AG09309 (cell line): ENCODE measurements at places on chromosomes 2 and 18.

GRCh38 chr2:172200495-172201085, 97.9 kb upstream of the DLX2 start:
- DNase-seq, result no peak

DNA sequence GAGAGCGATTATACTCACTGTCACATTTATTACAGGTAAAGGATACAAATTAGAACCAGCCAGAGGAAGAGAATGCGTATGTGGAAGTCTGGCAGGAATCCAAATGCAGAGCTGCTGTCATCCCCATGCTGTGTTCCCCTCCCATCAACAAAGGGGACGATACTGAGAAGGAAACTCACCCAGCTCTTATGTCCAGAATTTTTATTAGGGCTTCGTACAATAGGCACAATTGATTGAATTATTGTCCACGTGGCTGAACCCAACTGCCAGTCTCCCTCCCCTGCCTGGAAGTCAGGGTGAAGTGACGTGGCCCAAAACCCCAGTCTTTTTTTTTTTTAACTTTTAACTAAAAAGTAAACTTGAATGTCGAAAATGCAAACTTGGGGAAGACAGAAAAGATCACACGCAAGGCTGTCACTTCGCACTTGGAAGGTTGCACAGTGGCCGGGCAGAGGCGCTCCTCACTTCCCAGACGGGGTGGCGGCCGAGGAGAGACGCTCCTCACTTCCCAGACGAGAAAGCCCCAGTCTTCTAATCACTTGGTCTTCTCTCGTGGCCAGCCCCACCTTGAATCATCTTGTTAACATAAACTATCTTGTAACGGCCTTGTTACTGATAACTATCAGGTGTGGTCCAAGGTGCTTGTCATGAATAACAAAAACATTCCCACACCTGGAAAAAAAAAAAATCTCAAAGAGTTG, 40.0 kb upstream of the ITSN2 start:
- no peak for DNase-seq

GRCh38 chr18:13428319-13428718, 209.8 kb downstream of the LDLRAD4 start:
- no peak for DNase-seq

GRCh38 chr18:72908181-72908580, 40.4 kb upstream of the NETO1 start:
- peak; percentile 18 for DNase-seq

DNA sequence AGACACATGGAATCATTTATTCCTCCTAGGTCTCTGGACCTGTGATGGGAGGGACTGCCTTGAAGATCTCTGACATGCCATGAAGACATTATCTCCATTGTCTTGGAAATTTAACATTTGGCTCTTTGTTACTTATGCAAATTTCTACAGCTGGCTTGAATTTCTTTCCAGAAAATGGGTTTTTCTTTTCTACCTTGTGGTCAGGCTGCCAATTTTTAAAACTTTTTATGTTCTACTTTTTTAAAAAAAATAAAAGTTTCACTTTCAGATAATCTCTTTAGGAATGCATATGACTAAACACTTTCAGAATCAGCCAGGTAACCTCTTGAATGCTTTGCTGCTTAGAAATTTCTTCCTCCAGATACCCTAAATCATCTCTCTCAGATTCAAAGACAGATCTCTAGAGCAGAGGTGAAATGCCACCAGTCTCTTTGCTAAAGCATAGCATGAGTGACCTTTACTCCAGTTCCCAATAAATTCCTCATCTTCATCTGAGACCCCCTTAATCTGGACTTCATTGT, 209.6 kb downstream of the RPRM start:
- no peak for DNase-seq

DNA sequence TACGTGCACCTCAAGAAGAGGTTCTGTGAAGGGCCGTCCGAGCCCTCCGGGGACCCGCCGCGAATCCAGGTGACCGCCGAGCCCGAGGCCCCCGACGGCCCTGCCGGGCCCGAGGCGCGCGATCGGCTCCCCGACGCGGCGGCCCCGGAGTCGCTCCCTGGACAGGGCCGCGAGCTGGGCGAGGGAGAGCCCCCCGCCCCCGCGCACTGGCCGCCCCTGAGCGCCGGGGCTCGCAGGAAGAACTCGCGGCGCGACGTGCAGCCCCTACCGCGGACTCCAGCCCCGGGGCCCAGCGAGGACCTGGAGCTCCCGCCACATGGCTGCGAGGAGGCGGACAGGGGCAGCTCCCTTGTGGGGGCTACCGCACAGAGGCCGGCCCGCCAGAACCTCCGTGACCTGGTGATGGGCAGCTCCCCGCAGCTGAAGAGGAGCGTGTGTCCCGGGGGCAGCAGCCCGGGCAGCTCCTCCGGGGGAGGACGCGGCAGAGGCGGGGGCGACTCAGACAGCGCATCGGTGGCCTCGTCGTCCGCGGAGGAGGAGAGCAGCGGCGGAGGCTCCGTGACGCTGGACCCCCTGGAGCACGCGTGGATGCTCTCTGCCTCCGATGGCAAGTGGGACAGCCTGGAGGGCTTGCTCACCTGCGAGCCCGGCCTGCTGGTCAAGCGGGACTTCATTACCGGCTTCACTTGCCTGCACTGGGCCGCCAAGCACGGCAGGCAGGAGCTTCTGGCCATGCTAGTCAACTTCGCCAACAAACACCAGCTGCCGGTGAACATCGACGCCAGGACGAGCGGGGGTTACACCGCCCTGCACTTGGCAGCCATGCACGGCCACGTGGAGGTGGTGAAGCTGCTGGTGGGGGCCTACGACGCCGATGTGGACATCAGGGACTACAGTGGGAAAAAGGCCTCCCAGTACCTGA, 812 bp downstream of the SOWAHC start:
- no peak for DNase-seq

DNA sequence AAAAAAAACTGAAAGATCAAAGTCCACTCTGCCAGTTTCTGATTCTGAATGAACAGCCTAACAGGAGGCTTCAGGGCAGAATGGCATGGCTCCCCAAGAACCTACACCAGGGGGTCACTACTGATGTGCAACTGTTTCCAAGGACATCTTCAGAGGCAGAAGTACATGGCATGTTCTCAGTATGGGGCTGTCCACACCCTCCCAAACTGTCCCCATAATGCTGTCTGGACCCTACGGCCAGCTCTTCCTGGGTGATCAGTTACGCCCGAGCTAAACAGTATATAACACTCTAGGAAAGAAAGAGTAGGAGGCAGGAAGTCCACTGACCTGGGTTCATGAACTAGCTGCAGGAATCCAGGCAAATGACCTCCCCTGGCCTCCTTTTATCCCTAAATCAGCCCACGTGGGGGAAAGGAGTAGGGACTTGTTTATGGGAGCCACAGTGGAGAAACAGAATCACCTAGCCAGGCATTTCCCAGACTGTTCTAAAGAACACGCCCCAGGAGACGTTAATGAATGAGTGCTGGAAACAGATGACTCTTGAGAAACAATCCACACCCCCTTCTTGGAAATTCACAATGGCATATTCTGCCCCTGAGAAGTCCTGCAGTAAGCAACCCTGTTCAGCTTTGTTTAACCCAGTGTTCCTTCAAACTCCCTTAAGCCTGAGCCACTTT, 2.5 kb downstream of the TMBIM1 start:
- DNase-seq, result no peak

DNA sequence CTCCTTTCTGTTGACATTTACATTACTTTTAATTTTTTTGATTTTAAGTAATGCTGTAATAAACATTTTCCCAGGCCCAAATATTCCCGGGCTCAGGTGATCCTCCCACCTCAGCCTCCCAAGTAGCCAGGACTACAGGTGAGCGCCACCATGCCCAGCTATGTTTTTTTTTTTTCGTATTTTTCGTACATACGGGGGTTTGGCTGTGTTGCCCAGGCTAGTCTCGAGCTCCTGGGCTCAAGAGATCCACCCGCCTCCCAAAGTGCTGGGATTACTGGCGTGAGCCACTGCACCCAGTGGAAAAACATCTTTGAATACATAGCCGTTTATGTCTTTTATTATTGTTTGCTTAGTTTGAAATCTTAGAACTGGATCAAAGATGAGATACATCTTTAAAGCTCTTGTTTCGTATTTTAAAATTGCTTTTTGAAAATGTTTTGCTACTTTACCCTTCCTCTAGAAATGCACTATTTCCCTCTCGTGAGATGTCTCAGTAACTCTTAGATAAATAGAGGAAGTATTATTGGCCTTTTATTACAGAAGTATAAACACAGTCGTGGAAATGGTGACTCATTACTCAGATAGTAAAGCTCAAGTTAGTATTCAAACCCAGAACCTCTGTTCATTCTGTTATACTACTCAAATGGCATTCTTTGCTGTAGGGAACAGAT, 2.4 kb downstream of the SMCHD1 start:
- DNase-seq, result peak; percentile 52

DNA sequence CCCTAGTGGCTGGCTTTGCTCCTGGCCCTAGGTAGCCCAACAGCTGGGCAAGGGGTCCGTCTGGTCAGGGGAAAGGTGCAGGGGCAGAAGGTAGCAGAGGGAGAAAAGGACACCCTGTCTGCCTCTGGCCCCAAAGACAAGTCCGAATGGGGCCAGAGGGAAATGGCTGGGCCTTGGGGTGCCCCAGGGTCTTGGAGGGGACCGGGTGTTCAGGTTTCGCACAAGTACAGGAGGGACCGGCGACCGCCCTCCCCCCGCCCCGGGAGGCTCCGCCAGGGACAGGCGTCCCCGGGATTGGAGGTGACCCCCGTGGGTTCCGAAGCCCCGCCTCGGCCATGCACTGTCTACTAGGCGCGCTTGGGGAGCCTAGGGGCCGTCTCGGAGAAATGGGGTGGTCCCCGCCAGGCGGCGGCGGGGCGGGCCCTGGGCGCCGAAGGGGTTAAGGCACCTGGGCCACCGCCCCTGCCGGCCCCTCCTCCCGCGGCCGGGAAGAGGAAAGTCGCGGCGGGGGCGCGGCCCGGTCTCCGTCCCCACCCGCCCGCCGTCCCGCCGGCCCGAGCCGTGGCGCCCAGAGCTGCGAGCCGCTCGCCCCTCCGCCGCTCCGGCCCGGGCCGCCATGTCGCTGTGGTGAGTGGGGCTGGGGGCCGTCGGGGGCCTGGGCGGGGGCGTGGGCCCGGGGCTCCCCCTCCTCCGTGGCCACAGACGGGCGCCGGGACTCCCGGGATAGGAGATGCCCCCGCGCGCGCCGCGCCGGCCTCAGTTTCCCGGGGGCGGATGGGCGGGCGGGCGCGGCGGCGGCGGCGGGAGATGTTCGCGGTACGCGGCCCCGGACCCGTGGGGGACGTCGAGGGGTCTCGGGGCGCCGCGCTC, at the start of gene B3GNT7:
Gene B3GNT7, plus strand, starts transcription at position 523 of the 870 bp plus-strand sequence. Its CDS starts 94 bp downstream, at position 617.
- DNase-seq, result no peak

DNA sequence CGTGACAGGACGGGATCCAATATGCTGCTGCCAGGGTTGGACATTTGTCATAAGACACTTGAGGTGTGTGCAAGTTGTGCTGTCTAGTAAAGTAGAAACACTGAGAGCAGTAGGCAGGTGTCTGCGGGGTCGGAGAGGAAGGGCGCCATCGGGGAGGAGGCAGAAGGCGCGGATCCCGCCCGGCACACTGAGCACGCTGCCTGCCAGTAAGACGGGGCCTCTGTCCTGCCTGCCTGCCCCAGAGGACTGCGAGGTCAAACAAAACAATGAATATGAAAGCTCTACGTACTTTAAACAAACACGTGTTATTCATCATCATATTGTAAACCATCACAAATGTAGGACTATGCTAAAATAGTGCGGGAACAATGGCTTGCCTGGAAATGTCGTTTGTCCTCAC, 349.3 kb upstream of the SALL3 start:
- DNase-seq, result no peak

- DNase-seq, result no peak
Measured at GRCh38 chr18:79627750-79628294, 51.8 kb upstream of the CTDP1 start.

DNA sequence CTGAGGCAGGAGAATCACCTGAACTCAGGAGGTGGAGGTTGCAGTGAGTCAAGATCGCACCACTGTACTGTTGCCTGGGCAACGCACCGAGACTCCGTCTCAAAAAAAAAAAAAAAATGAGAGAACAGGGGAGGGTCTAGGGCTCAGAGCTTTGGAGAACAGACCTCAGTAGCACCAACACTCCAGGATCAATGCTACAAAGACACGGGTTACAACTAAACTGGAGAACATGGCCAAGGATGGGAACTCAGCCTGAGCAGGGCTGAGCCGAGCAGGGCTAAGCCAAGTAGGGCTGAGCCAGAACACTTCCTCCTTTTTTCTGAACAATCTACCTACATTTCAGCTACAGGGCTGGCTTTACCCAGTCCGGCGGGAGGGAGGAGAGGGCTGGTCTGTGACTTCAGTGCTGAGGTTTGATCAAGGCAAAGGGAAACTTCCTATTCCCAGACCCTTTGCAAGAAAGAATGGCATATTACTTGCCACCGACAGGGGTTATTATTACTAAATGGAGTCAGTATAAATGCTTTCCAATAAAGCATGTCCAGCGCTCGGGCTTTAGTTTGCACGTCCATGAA, 2.9 kb upstream of the CASP8 start:
- no peak for DNase-seq

GRCh38 chr2:133377021-133377481, 191.2 kb downstream of the NCKAP5 start:
- DNase-seq, result no peak

GRCh38 chr2:154686162-154686561, 12.3 kb upstream of the KCNJ3 start:
- no peak for DNase-seq

DNA sequence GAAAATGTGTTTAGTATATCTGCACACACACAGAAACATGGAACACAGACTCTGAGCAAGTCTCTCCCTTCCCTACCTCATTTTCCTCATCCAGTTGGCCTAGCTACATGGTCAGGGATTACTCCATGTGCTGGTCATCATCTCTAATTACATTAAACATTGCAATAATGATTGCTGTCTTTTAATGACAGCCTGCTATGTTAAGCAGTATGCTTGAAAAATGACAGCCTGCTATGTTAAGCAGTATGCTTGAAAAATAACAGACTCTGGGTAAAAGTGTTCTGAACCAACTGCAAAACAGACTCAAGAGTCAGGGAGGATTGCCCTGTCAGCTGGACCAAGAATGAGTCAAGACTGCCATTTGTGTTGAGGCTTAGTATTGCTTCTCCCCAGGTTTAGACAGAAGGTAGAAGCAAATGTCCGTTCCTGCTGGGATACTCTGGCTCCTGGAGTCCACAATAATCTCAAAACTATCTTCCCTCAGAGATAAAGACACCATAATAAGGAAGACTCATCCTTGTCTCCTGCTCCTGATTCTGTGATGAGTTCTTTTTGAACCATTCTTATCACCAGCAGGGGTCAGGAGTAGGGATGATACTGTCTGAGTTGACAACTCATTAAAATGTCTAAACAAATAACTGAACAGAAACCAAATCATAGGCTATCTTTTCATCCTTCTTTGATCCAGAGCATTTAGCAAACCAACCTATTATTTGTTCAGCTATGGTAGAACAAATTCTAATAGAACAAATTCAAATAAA, 57.7 kb downstream of the CCDC93 start:
- DNase-seq, result no peak

- DNase-seq, result no peak
Measured at GRCh38 chr2:67309281-67309680, 87.9 kb upstream of the ETAA1 start.
